ENCODE measurements at places on chromosomes 13 and 19.

DNA sequence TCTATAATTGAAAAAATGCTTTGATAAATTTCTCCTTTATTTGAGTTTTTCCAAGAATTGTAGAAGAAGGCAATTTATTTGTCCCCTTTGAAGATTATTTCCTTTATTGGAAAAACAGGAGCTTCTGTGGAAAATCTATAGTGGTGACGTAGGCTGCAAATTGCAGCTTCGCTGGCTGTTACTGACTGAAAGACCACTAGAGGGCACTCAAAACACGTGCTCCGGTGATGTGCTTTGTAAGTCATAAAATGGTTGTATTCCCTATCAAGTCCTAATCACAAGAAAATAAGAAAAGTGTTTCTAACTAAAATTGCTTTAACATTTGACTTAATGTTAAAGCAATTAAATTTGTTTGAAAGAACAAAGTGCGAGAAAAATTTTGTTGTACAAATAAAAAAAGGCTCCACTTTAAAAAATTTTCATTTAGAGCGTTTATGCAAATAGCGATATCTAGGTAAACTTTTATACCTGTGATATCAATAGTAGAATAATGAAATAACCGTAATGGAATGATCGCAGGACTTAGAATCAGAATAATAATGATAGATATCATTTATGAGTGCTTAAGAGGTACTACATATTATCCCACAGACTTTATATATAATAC is 638.2 kb upstream of the SPRY2 start:
- DNase-seq = peak; percentile 4

DNA sequence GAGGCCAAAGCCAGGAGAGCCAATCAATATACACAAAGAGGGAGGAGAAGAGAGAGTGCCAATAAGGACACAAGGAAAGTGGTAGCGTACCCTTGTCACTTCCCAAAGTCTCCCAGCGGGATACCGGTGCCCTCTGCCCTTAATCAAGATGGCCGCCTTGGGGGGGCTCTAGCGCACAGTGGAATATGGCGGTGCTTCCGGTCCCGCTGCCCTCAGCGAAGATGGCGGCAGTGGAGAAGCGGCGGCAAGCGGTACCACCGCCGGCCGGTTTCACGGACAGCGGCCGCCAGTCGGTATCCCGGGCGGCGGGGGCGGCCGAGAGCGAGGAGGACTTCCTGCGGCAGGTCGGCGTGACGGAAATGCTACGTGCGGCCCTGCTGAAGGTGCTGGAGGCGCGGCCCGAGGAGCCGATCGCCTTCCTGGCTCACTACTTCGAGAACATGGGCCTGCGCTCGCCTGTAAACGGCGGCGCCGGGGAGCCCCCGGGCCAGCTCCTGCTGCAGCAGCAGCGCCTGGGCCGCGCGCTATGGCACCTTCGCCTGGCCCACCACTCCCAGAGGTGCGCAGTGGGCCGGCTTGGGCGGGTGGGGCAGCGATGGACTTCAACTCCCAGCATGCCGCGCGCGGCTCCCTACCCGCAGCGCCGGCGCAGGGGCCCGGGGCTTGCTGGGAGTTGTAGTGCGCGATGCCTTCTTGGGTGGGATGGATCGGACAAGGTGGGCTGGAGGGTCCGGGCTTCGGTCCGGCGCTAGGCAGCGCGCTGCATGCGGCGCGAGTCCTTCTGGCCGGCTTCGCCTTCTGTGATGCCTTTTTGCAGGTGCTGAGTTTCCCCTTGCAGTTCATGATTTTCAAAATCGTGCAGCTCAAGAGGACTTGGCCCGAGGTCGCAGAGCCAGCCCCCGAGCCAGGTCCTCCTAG is at the start of gene TPGS1:
TSS of gene TPGS1 (plus strand) at position 212 of the 918 bp plus-strand sequence. CDS start at position 222, 10 bp downstream.
- peak; percentile 63 for DNase-seq

- no peak for DNase-seq
These were observed 8.4 kb upstream of the PTPRS start for GRCh38 chr19:5349041-5349440.

- no peak for DNase-seq
These were observed 20.9 kb downstream of the FCHO1 start for GRCh38 chr19:17772172-17772571.

DNA sequence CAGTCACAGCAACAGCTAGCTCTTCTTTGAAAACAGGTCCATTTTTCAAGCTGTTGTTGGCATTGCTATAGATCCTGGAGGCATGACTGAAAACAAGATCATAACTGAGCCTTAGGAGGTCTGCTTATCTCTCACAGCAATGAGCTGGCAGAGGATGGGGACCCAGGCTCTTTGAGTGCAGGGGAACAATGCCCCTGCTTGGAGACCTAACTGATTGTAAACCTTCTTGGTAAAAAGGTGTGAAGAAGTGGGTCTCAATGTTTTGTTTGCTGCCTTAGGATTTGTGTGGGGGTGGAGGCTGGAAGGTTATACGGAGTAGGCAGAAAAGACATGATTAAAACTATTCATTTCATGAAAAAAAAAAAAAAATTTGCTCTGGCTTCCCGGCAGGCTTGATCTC is 94.6 kb downstream of the EFNB2 start:
- DNase-seq = no peak

DNA sequence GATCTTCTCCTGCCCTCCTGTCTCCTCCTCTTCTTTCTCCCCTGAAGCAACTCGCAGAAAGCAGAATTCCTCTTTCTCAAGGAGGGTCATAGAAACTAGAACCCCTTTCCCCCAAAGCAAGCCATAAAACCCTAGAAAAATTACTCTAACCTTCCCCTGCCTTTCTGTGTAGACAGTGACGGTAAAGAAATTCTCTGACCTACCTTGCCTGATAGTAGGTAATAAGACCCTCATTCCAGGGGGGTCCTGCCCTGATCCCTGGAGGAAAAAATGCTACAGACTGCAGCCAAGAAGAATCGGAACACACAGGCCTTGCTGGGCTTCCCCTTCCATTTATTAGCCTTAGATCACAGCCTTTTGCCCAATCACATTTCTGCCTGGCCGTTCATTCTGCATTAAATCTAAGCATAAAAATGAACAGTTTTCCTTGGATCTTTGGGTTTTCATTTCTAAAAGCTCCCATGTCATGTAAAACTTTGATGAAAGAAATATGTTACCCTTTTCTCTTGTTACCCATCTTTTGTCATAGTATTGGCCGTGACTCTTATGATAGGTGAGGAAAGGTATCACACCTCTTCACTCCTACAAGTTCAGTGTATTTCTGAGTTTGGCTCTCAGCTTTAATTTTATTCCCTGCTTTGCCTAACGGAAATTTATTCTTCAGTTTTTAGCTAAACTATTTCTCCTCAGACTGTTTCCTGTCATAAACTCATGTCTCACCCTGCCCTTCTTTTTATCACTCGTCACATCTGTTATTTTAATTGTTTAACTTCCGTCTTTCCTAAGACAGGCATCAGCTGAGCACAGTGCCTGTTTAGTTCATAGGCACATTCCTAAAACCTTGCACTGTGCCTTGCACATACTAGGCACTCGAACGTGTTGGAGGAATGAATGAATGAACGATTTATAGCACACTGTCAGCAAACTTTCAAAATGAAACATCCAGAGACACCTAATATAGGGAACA is 20.4 kb upstream of the CPB2 start:
- no peak for DNase-seq

Data from stimulated activated naive B cell treated with anti-CD40 and anti-IgM and Interleukin-4, amounts not matched to agents 10 μg/mL and 1 μg/mL and 100 μg/mL, for 72 hours (primary cell).